ENCODE measurements at places on chromosomes 7 and 10.

GRCh38 chr7:73702226-73702625 lies 17.2 kb downstream of the STX1A start:
- no peak for DNase-seq

DNA sequence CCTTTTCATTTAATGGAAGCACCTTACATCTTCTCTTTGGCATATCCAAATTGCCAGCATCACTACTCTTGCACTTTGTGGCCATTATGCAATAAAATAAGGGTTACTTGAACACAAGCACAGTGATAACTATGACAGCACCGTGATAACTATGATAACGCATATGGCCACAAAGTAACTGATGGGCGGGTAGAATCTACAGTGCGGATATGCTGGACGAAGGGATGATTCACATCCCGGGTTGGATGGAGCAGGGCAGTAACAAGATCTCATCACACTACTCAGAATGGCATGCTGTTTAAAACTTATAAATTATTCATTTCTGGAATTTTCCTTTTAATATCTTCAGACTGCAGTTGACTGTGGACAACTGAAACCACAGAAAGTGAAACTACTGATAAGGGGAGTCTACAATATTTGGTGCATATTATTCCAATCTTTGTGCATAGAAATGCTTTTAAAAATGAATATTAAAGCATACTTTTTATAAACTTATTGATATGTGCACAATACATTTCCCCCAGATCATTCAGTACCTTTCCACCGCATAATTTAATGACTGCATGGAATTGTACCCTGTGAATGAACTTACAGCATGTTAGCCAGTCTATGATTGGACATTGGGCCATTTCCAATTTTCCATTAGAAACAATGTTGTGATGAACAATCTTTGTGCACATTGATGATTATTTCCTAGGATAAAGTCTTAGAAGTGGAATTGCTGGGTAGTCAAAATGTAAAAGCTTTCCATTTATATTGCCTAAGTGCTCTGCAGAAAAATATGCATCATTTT lies 136.4 kb downstream of the WNT2 start:
- DNase-seq = no peak

DNA sequence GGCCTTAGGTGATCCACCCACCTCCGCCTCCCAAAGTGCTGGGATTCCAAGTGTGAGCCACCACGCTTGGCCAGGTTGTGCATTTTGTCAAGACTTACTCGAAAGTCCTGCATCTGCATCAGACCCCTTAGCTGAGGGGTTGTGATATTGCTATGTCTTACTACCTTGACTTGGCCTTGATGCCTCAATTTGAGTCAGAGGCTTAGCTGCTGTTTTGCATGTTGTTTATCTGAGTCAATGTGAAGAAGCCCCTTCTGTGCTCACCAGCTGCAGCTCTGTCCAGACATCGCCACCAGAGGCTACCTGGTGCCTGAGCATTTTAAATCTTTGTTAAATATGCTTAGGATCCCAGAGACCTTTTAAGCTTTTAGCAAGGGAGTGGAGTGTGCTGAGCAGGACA lies 18.1 kb downstream of the UBE2D4 start:
- DNase-seq = no peak

GRCh38 chr10:70221030-70221429 lies 12.2 kb downstream of the PPA1 start:
- no peak for DNase-seq

- DNase-seq = no peak
These were observed 314.6 kb downstream of the AUTS2 start for GRCh38 chr7:69912846-69913245.

DNA sequence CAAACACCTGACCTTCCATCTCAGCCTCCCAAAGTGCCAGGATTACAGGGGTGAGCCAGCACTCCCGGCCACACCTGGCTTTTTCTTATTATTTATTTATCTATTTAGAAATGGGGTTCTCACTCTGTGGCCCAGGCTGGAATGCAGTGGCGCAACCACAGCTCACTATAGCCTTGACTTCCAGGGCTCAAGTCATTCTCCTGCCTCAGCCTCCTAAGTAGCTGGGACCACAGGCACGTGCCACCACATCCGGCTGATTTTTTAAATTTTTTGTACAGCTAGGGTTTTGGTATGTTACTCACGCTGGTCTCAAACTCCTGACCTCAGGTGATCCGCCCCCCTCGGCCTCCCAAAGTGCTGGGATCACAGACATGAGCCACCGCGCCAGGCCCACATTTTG lies 56.9 kb upstream of the MYL10 start:
- no peak for DNase-seq

- DNase-seq = peak; percentile 63
These were observed 90.5 kb upstream of the SVIL start for GRCh38 chr10:29725133-29725720.

DNA sequence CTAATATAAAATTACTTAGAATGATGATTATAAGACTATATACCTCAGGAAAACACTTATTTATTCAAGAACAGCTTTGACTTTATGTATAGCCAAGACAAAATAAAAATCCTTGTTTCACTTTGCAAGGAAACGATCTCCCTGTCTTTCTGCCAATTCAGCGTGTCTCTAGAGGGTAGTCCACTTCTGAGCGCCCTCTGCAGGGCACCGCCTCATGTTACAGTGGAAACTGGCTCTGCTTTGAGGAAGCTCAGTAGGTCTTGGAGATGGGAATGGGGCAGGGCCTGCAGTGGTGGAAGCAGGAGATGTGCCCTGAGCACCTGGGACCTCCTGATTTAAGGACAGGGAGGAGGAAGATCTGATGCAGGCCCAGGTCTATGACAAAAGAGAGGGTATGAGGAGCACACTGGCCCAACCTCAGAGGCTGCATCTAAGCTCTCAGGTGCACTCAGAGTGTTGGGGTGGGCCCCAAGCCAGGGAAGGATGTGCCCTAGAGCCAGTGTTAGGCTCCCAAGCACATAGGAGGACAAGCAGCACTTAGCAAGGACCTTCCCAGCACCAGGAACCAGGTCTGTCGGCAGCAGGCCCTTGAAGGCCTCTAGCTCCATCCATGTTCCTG lies 481.0 kb downstream of the TNS3 start:
- peak; percentile 54 for DNase-seq

DNA sequence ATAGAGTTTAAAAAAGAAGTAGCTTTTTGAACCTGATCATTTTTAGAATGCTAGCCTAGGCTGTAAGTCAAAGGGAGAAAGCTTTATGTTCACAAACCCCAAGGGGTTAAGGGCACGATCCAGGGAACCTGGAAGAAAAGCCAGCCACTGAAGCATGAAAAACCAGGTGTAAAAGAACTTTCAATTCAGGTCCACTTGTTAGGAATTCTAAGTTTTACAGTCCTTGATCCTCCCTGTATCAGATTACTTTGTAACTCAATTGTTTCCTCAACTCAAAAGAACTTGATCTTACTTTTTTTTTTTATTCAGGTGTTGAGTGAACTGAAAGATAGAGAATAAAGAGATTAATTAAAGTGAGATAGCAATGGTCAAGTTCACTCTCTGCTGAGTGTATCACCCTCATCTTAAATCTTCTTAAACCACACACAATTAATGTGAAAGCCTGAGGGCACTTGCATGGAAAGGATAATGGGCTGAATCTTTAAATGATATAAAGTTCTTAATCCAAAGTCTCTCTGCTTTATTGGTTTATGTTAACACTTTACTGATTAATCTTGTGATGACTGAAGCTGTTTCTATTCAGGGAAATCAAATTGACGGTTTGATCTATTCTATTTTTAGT lies 672.2 kb upstream of the LRRN3 start:
- DNase-seq = no peak

- DNase-seq = no peak
These were observed 484 bp upstream of the DLX5 start for GRCh38 chr7:97025130-97025499.

- no peak for DNase-seq
These were observed 373.5 kb upstream of the CELF2 start for GRCh38 chr10:10644008-10644646.

DNA sequence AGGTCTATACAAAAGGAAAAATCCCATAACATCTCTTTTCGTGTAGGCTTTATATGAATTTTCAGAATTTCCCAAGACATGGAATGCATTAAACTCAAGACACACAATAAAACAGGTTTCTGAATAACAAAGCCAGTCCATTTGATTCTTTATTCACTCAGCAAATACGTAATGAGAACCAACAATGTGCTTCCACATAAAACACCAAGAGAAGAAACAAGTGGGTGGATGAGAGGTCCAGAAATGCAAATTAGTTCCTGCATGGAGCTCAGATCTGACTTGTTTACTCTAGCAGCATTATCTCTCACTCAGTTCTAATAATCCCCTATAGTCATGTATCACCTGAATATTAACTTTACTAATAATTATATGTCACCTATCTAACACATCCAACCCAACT lies 249.5 kb downstream of the LRRTM3 start:
- no peak for DNase-seq

DNA sequence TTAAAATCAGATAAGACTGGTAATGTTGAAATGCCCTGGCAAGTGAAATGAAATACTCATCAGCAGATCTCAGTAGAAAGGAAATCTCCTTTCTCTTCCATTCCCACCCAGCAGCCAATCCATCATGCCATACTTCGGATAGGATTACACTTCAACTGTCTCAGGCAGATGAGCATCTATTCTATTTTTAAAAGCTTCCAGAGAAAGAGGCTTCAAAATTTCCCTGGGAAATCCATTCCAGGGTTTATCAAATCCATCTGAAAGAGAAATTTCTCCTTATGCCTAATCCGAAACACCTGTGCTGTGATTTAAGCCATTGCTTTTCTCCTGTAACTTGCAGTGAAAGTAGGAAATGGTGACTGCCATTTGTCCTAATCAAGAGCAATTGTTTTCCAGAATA lies 60.4 kb upstream of the RAPGEF5 start:
- no peak for DNase-seq

GRCh38 chr7:12303062-12303461 lies 92.0 kb downstream of the TMEM106B start:
- DNase-seq = no peak

- DNase-seq = no peak
These were observed 267.7 kb downstream of the FGFR2 start for GRCh38 chr10:121330563-121330962.

- no peak for DNase-seq
These were observed 120.4 kb upstream of the TARP start for GRCh38 chr7:38393874-38394273.

DNA sequence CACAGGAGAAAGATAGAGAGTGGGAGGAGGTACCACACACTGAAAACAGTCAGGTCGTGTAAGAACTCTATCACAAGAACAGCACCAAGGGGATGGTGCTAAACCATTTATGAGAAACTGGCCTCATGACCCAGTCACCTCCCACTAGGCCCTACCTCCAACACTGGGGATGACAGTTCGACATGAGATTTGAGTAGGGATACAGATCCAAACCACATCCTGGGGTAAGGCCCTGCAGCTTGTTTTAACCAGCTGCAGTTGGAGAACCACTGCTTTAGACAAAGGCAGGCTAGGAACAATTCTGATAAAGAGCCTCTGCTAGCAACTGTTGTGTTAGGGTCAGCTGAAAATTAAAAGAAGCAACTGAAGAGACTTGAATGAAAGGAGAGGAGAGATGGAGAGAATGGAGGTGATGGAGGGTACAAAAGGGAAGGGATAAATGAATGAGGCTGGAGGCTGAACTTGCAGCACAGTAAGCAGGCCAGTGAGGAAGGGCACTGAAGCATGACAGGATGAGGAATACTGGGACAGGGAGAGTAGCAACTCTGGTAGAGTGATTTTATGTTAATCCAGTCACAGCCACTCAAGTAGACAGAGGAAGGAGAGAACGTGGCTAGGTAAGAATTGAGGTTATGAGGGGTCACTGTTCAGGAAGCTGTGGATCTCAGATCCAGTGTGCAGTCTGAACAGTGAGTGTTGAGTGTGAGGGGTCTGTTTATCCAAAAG lies 23.6 kb downstream of the MEST start:
- no peak for DNase-seq

- DNase-seq = no peak
These were observed 5.2 kb upstream of the YAE1 start for GRCh38 chr7:39560997-39561396.

DNA sequence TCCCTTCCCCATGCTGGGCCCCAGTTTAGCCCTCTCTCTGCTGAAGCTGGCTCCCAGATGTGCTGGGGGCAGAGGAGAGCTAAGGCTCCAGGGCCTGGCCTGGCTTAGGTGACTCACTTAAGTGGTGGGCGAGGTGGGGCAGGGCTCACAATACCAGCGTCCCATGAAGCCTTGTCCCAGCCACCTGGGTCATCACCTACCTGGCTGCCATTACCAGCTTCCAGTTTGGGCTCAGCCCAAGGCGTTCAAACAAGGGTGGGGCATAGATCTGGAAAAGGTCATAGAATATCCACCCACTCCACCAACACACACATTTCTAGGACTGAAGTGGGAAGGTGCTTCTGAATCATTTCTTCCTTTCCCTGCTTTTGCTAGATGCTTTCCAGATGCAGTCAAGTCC lies 8.3 kb downstream of the KAZALD1 start:
- no peak for DNase-seq

DNA sequence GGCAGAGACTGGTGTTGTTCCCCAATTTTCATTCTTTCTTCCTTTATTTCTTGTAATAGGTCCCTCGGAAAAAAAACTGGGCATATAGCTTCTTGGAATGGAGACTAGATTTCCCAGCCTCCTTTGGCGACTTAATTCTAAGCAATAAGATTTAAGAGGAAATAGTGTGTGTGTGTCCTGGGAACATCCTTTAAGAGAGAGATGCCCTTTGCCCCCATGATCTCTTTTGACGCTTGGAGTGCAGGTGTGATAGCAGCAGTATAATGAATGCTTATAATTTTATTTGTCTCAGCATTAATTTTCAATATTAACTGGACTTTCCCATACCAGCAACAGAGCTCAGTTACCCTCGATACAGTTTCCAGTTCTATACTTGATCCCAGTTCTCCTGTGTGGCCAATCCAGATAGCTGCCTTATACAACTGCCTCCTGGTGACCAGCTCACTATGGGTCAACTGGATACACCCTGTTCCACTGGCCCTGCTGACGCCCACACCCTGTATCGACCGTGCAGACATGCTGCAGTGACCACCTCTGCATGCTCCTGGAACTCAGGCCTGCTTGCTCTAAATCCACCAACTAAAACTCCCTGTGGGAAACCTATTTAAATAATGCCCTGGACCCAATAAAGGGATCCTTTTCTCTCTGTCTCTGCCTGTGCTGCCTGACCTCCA lies 13.9 kb downstream of the TMEM176A start:
- no peak for DNase-seq

DNA sequence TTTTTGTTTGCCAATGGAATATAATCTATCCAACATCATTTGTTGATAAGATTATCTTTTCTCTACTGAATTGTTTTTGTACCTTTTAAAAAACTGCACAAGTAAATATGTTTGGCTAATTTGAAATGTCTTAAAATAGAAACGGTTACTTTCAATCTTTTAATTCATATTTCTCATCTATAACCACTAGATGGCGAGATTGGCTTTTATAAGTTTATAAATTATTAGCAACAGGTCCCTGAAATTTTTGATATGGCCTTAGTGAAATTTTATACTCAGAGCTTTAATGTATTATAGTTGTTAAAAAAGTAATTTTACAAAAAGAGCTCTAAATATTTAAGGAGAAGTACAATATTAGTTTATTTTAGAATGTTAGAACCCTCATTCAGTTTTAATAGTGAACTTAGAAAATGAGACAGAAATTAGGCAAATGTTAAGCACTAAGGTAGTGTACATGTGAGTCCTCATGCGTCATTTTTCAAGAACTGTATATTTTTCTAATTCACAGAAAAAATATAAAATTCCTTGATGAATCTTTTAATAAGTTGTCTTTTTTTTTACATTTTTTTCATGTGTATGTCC lies 592.5 kb downstream of the ARL4A start:
- DNase-seq = peak; percentile 45

Measured in cardiac muscle cell (in vitro differentiated cells and primary cell).